Activated CD8-positive, alpha-beta memory T cell treated with anti-CD3 and anti-CD28 coated beads for 1 hour (primary cell): ENCODE measurements at places on chromosomes 12 and 14.

DNA sequence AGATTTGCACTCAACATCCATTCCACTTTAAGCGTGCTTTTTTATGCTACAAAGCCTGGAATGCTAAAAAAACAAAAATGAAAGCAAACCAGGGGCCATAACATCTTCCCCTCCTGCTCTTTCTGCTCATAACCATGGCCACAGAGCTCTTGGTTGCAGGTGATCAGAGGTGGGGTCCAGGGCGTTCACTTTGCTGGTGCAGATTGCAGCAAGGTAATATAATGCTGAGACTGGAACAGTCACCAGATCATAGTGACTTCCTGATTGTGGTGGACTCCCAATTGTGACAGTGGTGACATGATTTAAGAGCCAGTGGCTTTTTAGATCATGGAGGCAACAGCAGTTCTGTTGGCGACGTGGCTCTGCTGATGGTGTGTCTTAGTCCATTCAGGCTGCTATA is 115.0 kb upstream of the CPM start:
- DNase-seq: no peak

DNA sequence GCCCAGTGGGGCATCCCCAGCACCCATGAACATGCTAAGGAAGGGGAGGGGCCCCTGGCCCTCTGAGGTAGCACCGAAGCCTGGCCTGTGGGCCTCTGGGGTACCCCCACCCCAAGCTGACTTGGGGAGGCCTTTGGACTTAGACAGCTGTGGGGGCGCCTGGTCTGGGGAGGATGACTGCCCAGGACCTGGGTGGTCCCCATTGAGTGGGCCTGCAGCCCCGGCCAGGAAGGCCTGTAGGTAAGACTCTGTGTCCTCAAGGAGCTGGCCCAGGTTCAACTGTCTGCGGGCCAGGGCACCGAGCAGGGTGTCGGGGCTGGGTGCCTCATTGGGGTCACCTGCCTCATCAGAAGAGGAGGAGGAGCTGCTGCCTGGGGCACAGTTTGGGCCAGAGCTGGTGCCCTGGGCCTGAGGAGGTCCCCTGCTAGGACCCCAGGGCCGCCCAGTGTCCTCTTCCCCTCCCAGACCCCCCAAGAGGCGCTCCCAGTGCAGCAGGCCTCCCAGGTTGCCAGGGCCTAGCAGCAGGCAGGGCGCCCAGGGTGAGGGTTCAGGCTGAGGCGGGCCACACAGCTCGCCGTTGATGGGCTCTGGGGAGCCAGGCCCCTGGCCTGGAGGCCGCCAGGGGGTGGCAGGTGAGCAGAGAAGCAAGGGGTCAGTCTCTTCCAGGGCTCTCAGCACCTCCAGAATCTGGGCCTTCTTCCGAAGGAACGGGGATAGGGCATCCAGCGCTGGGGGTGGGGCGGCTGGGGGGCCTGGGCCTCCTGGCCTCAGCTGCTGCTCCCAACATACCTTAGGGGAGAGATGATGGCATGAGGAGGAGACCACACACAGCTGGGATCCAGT is 31.4 kb downstream of the NCKAP5L start:
- DNase-seq: no peak

DNA sequence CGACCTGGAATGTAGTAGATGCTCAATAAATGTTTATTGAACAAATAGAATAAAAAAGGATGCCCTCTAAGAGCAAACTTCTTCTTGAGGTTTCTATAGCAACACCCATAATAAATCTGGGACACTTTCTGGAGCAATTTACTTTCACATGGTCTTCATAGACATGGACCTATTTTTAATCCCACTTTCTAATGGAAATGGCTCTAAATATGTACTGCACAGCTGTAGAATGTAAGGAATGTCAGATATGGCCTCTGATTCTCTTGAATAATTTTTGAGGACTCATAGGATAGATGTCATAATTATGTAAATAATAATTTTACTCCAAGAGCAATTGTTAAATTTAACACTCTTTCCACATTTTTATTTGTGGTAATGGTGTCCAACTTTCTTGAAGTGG is 133.5 kb upstream of the DAAM1 start:
- DNase-seq: no peak

GRCh38 chr12:15427913-15428312 is 105.6 kb downstream of the PTPRO start:
- DNase-seq: no peak

DNA sequence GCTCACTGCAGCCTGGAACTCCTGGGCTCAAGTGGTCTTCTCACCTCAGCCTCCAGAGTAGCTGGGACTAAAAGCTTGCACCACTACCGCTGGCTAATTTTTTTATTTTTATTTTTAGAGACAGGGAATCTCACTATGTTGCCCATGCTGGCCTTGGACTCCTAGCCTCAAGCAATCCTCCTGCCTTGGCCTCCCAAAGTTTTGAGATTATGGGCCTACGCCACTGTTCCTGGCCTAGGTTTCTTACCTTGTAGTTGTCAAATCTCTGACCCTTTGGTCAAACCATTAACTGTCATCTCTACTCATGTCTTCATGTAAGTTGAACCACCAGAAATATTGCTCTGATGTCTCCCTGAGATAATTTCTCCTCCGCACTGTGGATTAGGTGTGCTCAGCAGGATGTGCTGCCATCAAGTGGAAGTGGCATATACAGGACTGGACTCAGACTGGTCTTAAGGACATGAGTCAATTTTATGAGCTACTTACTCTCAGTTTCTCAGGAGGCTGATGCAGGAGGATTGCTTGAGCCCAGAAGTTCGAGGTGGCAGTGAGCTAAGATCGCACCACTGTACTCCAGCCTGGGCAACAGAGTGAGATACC is 28.5 kb downstream of the ACTR6 start:
- no peak for DNase-seq
